ENCODE measurements at places on chromosomes 2 and 18. TPM values are rescaled to one million over a fixed set of nuclear protein-coding genes. Genes with fewer than 3 reads are reported as not detected.
A peak's percentile ranks its signal among the peaks of the same experiment; 100 is the strongest.

DNA sequence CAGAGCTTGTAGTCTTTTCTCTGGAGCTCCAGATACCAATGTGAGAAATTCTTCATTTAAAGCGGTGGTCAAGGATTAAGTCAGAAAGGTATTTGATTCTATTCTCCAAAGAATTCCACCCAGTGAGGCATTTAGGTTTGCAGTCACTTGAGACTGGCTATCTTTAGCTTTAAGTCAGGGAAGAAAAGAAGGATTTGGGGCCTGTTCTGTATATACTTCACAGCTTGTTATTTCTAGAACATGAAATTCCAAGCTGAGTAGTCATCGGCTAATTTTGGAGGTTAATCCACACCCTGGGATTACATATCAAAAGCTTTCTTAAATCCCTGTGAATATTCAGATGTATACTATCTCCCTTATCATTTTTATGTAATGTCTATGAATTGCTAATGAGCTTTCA lies 39.4 kb downstream of the MYOM1 start:
- DNase-seq: peak; percentile 32

COL4A4 gene
- total RNA-seq: 3.1 TPM

- peak; percentile 18 for DNase-seq
Observed at GRCh38 chr2:122081751-122082150, 326.3 kb downstream of the TSN start.

- no peak for DNase-seq
Observed at GRCh38 chr2:142877216-142877838, at the start of gene KYNU. KYNU (plus strand) TSS chr2:142877664; CDS start chr2:142885368, 7,704 bp downstream.

GRCh38 chr2:62042944-62043343 lies 137.5 kb downstream of the COMMD1 start:
- no peak for DNase-seq

- no peak for DNase-seq
Observed at GRCh38 chr2:25821225-25822056, 56.8 kb downstream of the ASXL2 start.
